EL (cell line): ENCODE measurements at places on chromosomes 11 and 22.
A peak's percentile ranks its signal among the peaks of the same experiment; 100 is the strongest.

DNA sequence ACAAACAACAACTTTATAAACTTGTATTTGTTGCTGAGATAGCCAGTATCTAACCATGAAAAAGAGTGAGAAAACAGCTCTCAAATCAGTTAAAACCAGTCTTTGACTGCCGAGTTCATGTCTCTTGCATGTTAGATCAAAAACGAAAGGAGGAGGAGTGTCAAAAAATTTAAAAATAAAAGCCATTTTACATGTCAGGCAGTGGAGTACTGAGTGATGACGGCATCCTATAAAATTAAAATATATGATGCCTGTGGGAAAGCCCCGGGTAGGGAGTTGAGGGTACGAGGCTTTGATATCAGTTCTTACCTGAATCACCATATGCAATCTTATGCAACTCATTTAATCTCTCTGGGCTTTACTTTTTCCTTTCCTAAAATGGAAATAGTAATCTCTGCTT is 117.3 kb downstream of the ETS1 start:
- no peak for DNase-seq

- no peak for DNase-seq
Measured at GRCh38 chr11:123356539-123356938, 73.5 kb upstream of the GRAMD1B start.

DNA sequence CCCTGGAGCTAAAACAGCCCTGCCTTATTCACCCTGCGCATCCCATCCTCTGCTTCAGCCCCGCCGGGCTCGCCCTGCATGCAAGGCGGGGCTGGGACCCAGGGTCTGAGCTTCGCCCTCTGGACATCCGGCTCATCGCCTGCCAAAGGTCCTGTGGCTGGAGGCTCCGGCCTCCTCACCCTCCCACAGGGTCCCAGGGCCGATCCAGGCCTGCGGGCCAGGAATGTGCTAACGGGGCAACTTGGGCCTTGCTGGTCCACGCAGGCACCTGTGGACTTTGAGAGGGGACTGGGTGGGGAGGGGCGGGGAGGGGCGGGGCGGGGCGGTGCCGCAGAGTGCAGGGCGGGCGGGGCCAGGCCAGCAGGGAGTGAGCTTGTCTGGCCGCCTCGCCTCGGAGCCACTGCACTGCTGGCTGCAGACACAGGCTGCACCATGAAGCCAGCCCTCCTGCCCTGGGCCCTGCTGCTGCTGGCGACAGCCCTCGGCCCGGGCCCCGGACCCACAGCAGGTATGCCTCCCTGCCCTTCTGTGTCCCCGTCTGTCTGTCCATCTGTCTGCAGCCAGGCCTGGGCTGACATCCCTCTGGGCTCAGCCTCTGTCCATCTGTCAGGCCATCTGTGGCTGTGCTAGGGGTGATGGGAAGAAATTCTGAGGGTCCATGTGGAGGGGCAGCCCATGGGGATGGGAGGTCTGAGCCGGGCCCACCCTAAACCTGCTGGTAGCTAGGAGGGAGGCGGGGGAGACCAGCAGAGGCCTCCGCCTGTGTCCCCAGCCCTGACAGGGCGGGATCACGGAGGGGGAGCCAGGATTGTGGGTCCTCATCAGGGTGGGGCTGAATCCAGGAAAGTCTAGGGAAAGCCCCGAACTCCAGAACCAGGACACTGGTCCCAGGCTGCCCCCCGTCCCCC is at the start of gene SUSD2:
TSS of gene SUSD2 (plus strand) at position 400 of the 908 bp plus-strand sequence. CDS start at position 433, 33 bp downstream.
- peak; percentile 20 for DNase-seq

- no peak for DNase-seq
Measured at GRCh38 chr11:31996159-31996881, 94.6 kb upstream of the RCN1 start.

GRCh38 chr11:117497206-117497951 is 169.7 kb downstream of the CEP164 start:
- no peak for DNase-seq

- peak; percentile 13 for DNase-seq
Measured at GRCh38 chr11:124174001-124174583, 9.1 kb upstream of the OR10D3 start.

GRCh38 chr22:32644252-32645100 is 157.0 kb upstream of the TIMP3 start:
- peak; percentile 65 for DNase-seq

DNA sequence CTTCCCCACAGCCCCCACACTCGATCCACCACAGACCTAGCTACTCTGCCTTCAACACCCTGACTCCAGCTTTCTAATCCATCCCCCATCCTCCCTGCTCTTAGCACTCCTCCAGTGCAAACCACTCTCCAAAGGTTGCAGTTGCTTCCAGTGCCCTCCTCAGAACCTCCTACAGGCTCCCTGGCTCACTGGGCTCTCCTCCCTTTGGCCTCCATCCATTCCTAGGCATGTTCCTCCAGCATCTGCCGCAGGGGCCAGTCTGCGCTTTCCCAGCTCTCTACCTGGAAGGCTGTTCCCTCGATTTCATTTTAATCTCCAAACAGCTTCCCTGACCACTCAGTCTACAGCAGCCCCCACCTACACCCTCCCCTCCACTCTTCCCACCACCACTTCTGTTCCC is 133.8 kb downstream of the SPATA19 start:
- no peak for DNase-seq

DNA sequence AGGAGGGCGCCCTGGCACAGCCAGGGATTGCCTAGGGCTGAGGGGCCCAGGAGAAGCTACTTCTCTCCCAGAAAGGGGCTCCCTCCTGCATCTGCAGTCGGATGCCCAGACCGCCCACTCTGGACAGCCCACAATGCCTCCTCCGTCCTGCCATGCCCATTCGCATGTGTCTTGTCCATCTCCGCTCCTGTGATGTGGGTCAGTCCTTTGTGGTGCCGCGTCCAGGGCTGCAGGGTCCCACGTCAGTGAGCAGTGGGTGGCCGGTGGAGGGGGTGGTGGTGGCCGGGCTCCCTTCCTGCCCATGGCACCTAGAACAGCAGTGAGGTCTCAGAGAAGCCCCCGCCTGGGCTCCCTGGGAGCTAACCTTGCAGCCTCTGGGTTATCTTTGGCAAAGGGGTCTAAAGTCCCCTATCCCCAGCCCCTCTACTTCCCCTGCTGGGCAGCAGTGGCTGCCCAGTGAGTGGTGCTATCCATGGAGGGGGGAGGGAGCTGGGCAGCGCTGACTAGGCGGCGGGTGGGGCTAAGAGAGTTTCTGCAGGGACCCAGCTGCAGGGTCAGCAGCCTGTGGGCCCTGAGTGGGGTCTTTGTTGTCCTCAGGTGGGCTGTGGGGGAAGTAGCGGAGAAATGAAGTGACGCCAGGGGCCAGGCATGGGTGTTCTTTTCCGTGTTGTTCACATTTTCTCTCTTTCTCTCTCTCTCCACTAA is 41.1 kb downstream of the KCNC1 start:
- no peak for DNase-seq

DNA sequence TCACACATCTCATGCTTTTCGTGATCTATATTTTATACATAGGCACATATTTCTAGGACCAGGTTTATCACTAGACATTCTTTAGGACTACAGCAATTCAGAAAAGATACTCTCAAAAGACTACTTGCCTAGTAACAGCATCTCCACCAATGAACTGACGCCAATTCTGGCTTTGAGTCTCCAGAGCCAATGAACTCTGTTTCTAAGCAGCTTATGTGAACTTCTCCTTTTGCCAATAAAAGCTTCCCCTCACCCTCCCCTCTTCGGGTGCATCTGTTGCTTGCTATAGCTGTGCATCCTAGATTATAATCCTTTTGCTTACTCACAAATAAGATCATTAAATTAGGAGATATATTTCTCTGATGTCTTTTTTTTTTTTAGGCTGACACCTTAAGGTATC is 11.4 kb upstream of the ANKK1 start:
- DNase-seq, result no peak

DNA sequence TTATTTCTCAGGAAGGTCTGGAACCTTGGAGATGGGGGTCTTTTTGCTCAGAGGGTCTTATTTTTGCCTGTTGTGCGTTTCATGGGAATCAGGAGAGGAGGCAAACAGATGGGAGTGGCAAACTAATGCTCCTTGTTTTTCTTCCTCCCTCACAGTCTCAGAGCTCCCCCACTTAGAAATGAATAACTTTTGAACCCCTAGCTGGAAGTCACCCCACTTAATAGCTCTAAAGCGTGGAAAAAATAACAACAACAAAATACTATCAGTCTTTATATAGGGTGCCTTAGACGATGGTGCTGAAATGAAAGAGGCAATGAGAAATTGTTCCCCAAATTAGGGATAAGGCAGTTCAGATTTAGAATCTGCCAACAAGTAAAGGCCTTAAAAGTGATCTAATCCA is 76.8 kb upstream of the BDNF start:
- DNase-seq, result peak; percentile 43

GRCh38 chr11:13126430-13126829 is 117.3 kb downstream of the RASSF10 start:
- DNase-seq, result no peak

- no peak for DNase-seq
Measured at GRCh38 chr22:22815397-22816170, 72.0 kb upstream of the IGLL5 start.

DNA sequence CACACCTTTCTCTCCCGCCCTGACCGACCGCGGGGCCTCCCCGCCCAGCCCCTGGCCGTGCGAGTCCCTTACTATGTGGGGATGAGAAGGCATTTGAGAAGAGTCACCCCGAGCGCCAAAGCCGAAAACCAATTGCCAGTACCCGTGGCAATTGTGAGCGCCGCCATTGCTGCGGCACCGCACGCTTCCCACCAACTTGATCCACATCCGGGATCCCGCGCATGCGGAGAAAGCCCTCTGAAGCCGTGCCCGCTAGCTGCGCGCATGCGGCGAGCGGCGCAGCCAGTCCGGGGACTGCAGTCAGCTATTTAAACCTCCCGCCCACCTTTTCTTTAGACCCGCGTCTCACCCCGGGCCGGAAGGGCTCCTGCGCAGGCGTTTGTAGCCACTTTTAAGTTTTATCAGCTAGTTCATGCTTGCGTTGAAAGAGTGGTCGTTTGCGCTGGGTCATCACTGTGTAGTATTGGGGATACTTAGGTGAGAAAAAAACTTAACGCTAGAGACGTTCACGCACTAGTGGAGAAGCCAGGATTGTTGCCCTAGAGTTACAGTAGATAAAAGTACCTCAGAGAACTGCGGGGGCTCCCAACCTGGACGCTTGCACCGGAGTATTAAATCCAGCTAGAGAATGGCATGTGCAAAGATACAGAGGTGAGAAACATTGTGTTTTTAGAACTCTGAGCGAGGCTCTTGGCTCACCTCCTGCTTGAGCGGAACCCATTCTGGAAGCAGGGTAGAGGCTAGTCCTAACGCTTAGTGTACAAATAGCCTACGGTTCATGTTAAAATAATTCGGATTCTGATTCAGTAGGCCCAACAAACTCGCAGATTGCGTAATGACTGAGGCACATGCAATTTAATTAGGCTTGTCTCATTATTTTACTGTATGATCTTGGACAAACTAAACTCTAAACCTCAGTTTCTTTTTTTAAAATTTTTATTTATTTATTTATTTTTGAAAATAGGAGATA is at the start of gene ALG8:
TSS of gene ALG8 (minus strand) at position 205 of the 970 bp plus-strand sequence. CDS start at position 167, 38 bp downstream.
- DNase-seq, result peak; percentile 95

GRCh38 chr11:72859126-72859525 is 44.9 kb downstream of the ATG16L2 start:
- no peak for DNase-seq

DNA sequence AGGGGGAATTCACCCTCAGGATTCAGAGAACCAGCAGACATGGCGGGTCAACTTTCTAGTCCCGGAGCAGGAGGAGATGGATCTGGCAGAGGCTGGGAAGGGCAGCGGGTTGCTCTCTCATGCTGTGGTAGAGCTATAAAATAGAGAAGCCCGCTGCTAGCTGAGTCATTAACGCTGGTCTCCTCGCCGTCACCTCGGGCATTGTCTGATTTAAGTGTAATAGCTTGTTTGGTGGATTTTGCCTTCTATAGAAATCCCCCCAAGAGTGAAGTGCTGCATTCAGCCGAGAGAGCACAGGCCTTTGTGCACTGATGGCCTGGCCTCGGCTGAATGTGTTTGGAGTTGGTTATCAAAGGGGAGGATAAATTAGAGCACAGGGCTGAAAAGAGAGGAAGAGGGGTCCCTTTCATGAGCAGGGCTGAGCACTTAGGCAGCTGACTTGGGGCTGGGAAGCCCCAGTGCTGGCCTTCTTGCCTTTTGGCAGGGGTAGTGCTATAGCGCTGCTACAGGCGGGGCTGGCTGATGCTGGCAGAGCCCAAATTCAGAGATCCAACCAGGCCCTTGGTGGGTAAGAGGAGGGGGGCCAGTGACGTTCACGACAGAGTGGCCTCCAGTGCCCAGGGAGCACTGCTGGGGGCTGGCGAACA is 161.1 kb upstream of the CADM1 start:
- DNase-seq, result no peak

DNA sequence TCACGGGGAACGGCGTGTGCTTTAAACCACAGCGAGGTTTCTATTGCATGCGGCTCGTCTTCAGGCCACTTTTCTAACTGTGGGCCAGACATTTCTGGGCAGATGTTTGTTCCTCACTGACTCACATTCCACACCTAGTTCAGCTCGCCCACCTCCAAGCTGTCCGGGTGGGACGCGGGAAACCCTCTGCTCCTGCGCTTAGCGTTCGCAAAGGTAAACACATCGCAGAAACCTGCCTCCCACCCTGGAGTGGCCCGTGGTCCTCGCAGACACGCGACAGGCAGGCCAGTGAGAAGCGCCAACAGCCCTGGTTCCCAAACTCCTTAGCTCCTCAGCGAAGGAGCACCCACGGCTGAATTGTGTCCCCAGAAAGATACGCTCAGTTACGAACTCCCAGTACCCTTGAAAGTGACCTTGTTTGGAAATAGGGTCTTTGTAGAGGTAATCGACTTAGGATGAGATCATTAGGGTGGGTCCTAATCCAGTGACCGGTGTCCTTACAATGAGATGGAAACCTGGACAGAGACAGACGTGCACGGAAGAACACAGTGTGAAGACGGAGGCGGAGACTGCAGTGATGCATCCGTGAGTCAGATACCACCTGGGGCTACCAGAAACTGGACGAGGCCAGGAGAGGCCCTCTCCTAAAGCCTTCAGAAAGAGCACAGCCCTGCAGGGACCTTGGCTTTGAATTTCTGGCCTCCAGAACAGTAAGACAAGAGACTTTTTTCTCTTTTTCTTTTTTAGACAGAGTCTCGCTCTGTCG is 82.7 kb downstream of the CELSR1 start:
- peak; percentile 46 for DNase-seq

DNA sequence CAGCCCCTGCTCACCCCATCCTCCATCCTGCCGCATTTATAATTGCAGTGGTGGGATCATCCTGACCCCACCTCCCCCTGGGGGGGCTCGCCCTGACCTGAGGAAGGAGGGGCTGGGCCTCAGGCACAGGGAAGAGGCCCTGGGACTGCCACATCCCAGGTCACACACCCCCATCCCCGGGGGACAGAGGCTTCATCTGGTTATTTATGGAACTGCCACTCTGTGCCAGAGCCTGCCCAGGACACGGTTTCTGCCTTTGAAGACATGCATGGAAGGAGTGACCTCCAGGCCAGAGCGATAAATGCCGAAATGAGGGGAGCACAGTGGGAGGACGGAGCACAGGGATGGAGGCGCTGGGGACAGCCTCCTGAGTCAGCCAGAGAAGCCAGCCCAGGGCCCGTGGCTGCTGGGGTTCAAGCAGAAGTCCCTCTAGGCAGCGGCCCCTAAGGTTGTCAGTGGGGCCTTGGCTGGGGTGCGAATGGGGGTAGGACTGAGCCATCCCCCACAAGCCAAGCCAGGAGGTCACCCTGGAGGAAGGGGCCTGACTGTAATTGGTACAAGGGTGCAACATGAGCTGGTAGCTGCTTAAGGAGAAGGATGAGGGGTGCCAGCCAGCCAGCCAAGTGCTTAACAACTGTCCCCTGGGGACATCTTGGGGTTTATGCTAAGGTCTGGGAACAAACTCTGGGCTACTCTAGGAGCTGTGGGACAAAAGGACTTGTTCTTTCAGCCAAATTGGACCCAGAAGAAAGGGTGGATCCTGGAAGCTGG is 51.4 kb upstream of the SHISAL1 start:
- DNase-seq, result no peak

- DNase-seq, result no peak
Measured at GRCh38 chr22:48250286-48250895, 1487.9 kb downstream of the TBC1D22A start.

- no peak for DNase-seq
Measured at GRCh38 chr11:117366248-117366647, 38.6 kb downstream of the CEP164 start.
